ENCODE measurements at places on chromosomes 3 and 15. TPM values are rescaled to one million over a fixed set of nuclear protein-coding genes. Genes with fewer than 3 reads are reported as not detected.
A peak's percentile ranks its signal among the peaks of the same experiment; 100 is the strongest.

JAGN1 gene
- 32.0 TPM for total RNA-seq

TMEM45A gene
- 2.4 TPM for total RNA-seq

UBAP1L gene
- total RNA-seq, result 5.2 TPM

PP2D1 gene
- not detected for total RNA-seq

GAP43 gene
- total RNA-seq, result not detected

MYRIP gene
- total RNA-seq, result not detected

- H3K4me1 ChIP-seq, result peaks cover 5% of the 10 kb centered on the region
- no peak overlapping the region for H3K4me3 ChIP-seq
- H3K27me3 ChIP-seq, result peaks cover under 1% of the 10 kb centered on the region
- no peak overlapping the region for H3K27ac ChIP-seq
- no peak for ATAC-seq
- H3K36me3 ChIP-seq, result no peaks in the 10 kb centered on the region
Measured at GRCh38 chr15:71336671-71337070, 221.4 kb downstream of the THSD4 start.

DNA sequence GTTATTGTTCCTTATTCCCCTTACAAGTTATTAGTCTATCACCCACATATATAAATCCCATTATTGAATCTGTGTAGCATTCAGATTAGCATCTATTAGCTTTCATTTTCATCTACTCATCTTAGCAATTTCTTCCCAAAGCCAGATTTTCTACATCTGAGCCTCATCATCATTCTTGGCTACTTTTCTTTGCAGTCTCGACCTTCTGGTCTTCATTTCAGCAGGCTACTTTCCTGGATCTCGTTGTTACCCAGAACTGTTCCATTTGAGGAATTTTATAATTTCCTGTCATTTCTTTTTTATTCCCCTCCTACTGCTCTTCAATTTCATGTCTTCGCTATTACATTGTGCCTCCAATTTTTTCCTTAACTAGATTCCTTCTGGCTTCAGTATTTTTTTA lies 51.8 kb downstream of the SPRED1 start:
- H3K27me3 ChIP-seq, result peaks cover 34% of the 10 kb centered on the region
- peaks cover 24% of the 10 kb centered on the region for H3K4me1 ChIP-seq
- H3K27ac ChIP-seq, result no peak overlapping the region
- no peak overlapping the region for H3K4me3 ChIP-seq
- no peak for ATAC-seq
- no peaks in the 10 kb centered on the region for H3K36me3 ChIP-seq

DNA sequence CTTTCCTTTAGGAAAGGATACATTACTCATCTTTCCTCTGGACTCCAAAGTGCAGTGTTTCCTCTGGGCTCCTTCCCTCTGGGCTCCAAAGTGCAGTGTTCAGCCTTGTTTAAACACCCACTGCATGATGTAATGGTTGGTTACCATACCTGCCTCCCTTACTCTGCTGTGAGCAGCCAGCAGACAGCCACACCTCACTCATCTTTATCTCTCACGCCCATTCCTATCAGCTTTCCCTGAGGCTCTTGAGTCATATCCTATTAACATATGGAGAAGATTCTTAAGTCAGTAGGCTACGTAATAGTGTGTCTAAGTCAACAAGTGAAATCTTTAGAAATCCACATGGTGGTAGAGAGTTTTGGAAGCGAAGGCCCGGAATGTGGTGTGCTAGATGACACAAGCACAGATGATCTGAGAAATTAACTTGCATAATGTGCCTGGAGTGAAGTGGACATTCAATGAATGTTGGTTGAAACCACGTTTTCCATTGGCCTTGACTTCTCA lies 97.2 kb upstream of the CTNNB1 start:
- no peaks in the 10 kb centered on the region for H3K36me3 ChIP-seq
- H3K4me1 ChIP-seq, result no peaks in the 10 kb centered on the region

- no peaks in the 10 kb centered on the region for H3K27me3 ChIP-seq
- no peak overlapping the region for H3K4me3 ChIP-seq
- peaks cover 14% of the 10 kb centered on the region for H3K36me3 ChIP-seq
Measured at GRCh38 chr15:60400944-60401343, 3.2 kb upstream of the ANXA2 start.

- no peaks in the 10 kb centered on the region for H3K36me3 ChIP-seq
- H3K4me1 ChIP-seq, result peaks cover 4% of the 10 kb centered on the region
- no peak overlapping the region for H3K4me3 ChIP-seq
- H3K27me3 ChIP-seq, result peaks cover 4% of the 10 kb centered on the region
- no peak for ATAC-seq
- no peak overlapping the region for H3K27ac ChIP-seq
Measured at GRCh38 chr3:39250116-39250747, 29.6 kb downstream of the CX3CR1 start.

GRCh38 chr3:124149771-124150170 lies 157.8 kb upstream of the ROPN1 start:
- no peak for ATAC-seq
- no peak overlapping the region for H3K4me3 ChIP-seq
- H3K4me1 ChIP-seq, result no peaks in the 10 kb centered on the region
- no peaks in the 10 kb centered on the region for H3K36me3 ChIP-seq
- H3K27me3 ChIP-seq, result peaks cover 8% of the 10 kb centered on the region

- ATAC-seq, result peak; percentile 98
- H3K27ac ChIP-seq, result no peak overlapping the region
- H3K36me3 ChIP-seq, result no peaks in the 10 kb centered on the region
- H3K27me3 ChIP-seq, result peaks cover 27% of the 10 kb centered on the region
- no peak overlapping the region for H3K4me3 ChIP-seq
Measured at GRCh38 chr15:86183596-86184491, 104.2 kb downstream of the AGBL1 start.

DNA sequence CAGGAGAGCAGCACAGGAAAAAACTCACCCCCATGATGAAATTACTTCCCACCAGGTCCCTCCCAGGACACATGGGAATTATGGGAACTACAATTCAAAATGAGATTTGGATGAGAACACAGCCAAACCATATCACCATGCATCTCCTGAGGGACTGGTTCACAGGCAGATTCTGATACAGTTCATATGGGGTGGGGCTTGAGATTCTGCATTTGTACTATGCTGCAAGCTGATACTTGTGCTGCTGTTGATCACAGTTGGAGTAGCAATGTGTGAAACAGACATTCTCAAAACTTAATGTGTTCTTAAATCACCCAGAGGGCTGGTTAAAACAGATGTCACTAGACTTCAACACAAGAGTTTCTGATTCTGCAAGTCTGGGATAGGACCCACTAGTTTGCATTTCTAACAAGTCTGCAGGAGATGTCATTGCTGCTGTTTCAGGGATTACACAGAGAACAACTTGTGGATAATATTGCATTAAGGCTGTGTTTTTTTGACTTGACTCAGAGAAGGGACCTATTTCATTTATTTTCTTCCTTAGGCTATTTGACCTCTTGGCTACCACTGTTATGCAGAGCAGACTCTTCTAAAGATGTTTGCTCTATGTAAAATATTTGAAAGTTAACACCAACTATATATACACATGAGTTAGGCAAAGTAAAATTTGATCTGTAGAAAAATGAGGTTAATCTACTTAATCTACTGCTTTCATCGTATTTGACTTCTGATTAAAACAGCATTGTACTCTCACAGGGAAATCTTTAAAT lies 194.2 kb upstream of the CNTN3 start:
- H3K36me3 ChIP-seq, result no peaks in the 10 kb centered on the region
- no peaks in the 10 kb centered on the region for H3K27me3 ChIP-seq
- no peak overlapping the region for H3K4me3 ChIP-seq
- no peaks in the 10 kb centered on the region for H3K4me1 ChIP-seq

GRCh38 chr3:34508732-34509131 lies 710.3 kb downstream of the PDCD6IP start:
- no peaks in the 10 kb centered on the region for H3K36me3 ChIP-seq
- no peak for ATAC-seq
- H3K27ac ChIP-seq, result no peak overlapping the region
- no peaks in the 10 kb centered on the region for H3K4me1 ChIP-seq

GRCh38 chr3:23389089-23389488 lies 186.0 kb downstream of the UBE2E2 start:
- H3K4me1 ChIP-seq, result no peaks in the 10 kb centered on the region
- H3K27me3 ChIP-seq, result peaks cover 5% of the 10 kb centered on the region

All from activated T-helper 17 cell treated with anti-CD3 and anti-CD28 coated beads, Interleukin-2, amount 50 U/mL, for 72 hours (primary cell).